ENCODE measurements at places on chromosomes 11 and 22.

DNA sequence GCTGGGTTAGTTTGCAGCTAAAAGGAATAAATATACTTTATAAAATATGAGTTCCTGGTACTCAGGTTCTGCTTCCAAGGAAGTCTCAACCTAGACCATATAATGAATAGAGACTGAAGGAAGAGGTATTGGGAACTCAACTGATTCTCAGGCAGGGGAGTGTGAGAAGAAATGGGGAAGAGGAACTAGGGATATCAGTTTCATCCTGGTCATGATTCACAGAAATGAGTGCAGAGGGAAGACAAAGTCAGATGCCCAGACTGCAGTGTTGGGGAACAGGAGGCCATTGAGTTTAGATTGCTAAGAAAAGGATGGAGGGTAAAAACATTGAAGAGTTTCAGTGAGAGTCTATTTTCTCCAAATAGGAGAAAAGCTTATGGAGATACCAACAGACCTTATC, 28.8 kb downstream of the PLAAT5 start:
- no peak for DNase-seq

GRCh38 chr11:101987370-101987769, 59.9 kb upstream of the CFAP300 start:
- no peak for DNase-seq

- no peak for DNase-seq
Measured at GRCh38 chr11:18324381-18324780, 2.0 kb downstream of the GTF2H1 start.

DNA sequence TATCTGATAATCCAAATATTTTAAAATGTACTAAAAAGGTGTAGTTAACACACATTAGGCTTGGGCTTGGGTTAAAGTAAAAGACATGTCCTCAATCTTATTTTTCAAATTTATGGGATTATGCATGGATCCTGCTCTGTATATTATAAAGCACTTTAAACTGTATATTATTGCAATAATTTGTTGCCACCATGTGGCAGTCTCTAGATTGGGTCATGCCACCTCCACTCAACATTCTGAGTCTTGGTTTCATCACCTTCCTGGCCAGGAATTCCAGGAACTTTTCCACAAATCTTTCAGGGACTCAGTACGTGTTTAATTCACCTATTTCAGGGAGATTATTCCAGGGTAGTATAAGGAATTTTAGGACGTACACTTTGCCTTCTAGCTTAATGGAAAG, 695.5 kb downstream of the FAM181B start:
- DNase-seq = no peak

GRCh38 chr22:47588578-47588960, 826.1 kb downstream of the TBC1D22A start:
- no peak for DNase-seq

DNA sequence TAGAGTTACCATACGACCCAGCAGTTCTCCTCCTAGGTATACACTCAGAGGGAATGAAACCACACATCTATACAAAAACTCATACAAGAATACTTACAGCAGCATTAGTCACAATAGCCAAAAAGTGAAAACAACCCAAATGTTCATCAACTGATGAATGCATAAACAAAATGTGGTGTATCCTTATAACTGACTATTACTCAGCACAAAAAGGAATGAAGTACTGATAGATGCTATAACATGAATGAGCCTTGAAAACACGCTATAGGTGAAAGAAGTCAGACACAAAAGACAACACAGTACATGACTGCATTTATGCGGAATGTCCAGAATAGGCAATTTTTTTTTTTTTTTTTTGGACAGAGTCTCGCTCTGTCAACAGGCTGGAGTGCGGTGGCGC, 23.1 kb downstream of the NCAPD3 start:
- no peak for DNase-seq

GRCh38 chr11:77726524-77726923, 88.9 kb upstream of the CLNS1A start:
- DNase-seq = no peak

DNA sequence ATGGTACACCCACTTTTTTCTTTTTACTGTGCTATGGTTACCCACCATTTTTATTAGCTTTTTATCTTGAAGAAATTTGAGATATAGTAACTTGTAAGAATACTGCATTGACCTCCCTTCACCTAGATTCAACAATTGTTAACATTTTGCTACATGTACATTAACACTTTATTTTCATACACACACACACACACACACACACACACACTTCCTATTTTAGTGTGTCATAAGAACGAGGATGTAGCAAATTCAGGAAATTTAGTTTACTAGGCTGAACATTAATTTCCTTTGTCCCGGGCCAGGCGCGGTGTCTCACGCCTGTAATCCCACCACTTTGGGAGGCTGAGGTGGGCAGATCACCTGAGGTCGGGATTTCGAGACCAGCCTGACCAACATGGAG, 1.1 kb upstream of the ATP6V1E1 start:
- DNase-seq = no peak

DNA sequence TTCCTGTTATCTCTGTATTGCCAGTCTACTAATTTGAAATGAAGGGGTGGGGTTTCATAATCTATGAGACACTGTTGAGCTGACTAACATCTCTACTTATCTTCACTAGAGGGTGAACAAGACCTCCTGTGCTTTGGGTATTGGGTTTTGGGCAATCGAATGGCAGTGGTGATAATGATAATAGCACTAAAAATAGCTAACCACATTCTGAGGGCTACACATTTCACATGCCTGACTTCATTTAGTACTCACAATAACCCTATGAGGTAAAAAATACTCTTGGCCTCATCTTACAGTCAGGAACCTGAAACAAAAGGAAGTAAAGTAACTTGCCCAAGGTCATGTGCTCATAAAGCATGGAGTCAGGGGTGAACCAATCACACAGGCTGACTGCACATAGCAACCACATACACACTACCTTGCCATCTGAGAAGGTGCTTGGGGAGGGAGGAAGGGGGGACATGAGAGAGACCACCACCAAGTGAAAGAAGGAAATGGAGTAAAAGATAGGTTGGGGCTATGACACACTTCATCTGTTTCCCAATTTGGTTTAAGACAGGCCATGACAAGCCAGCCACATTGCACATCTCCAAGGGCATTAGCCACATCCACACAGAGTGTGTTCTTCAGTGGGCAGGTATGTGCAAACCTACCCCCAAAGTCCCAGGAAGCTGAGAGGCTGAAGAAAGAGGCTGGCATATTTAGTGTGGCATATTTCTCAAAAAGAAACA, 387.6 kb upstream of the DDI1 start:
- no peak for DNase-seq

GRCh38 chr11:46951864-46952263, 15.3 kb downstream of the CSTPP1 start:
- no peak for DNase-seq

DNA sequence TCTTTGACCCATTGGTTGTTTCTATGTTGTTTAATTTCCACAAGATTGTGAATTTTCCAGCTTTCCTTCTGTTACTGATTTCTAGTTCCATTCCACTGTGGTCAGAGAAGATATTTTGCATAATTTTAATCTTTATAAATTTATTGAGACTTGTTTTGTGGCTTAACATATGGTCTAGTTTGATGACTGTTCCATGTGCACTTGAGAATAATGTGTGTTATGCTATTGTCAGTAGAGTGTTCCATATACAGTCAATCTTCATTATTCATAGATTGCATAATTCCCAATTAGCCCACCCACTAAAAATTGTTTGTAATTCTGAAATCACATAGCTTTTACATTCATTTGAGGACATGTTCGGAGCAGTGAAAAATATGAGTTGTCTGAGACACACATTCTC, 346.1 kb upstream of the DDI1 start:
- DNase-seq = no peak

DNA sequence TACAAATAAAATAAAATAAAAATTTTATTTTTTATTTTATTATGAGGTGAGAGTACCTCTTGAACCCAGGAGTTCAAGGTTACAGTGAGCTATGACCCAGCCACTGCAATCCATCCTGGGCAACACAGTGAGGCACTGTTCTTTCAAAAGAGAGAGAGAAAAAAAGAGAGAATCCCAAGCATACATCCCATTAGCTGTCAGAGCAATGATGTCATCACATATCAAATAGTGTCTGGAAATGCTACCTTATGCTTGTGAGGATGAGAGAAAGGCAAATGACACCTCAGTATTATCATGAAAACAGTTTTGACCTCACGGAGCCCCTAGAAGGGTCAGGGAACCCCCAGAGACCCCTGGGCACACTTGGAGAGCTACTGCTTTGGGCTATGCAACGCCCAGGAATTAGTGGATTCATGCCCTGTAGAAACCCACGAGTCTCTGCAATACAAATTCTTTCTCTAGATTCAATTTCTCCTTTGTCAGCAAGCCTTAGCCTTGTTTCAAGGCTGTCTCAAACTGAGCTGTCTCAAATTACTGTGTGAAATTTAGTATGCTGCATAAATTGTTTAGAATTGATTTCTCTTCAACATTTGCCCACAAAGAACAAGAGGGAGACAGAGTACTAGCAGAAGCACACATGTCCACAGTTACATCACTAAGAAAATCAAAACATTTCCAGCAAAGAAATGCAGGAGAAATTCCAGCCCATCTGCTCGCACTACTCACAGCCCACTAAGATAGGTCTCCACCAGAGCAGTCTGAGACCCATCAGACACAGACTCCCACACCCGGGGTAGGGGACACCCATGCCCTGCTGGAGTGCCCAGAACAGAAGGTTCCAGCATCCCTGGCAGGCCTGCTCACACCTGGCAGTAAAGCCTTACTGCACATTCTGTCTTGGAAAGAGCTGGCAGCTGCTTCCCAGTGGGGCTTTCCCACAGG, 18.1 kb downstream of the DGCR2 start:
- no peak for DNase-seq

- DNase-seq = no peak
Measured at GRCh38 chr11:126007238-126007637, 55.4 kb downstream of the CDON start.

DNA sequence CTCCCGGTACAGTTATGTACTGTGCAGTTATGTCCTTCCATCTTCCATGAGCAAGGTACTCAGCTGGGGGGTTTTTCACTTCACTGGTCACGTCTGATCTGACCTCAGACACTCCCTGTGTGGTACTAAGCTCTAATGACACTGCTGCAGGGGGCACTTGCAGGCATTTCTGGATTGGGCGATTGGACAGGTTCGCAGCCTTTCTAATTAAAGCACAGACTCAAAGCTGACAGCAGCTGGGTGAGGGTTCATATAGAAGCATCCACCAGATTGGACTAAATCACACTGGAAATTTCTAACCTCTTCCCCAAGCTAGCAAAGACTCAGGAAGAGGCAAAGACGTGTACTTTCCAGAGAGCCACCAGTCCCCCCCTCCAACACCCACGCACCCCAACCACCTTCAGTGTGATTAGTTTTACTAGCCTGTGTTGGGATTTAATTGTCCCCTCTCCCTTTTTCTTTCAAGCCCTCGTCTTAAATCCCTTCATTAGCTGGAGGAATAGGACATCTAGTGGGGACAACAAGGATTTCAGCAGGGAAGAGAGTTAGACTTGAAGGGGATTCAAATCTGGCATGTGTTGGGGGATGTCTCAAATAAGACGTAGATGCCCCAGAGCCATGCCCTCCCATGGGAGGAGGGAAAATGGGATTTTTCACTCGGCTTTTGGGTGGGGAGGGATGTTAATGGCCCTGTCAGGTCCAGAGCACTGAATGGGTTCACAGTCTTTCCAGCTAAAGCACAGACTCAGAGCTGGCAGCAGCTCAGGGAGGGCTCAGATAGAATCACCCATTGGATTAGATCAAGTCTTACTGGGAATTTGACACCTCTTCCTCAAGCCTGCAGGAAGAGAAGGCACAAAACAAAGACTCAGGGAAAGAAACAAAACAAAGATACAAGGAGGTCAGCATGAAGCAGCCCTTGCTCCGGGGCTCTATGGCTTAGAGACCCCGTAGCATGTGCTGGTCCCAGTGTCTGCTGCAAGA, 10.9 kb downstream of the INS start:
- no peak for DNase-seq

DNA sequence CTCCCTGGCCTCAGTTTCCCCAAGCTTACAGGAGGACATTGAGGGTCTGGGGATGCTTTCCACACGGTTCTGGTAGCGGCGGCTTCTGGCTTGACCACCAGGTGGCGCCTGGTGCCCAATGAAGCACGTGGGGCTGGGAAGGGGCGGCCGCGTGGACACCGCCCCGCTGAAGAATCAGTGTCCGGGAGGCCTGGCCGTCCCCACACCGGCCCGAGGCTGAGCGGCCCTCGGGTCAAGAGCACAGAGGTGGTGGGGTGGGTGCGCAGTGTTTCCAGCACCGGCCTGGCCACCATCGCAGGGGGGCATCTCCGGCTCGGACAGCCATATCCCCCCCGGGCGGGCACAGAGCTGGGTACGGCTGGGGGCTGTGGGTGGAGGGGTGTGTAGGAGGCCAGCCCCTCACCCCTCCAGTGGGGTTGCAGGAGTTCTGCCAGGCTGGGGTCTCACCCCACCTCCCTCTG, 27.8 kb upstream of the PPARA start:
- DNase-seq = peak; percentile 48

- DNase-seq = no peak
Measured at GRCh38 chr11:95684701-95685100, 104.9 kb downstream of the FAM76B start.

GRCh38 chr22:31087744-31088215, 6.7 kb downstream of the SMTN start:
- DNase-seq = no peak

GRCh38 chr11:8577791-8578581, 16.0 kb downstream of the STK33 start:
- no peak for DNase-seq

DNA sequence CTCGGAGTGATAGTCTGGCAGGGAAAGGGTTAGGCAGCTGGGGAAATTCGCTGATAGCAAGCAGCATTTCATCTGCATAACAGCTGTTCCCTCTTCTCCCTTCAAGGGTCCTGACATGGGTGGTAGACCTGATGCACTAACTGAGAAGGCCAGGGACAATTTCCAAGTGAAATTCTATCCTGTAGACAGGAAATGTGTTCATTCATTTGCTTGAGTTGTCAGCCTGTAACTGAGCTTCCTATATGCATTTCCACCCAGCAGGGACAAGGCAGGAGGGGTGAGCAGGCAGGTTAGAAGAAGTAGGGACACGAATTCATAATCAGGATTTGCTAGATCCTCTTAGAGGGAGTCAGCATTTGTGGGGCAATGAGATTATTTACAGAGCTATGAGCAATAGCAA, 154.3 kb upstream of the NCAM1 start:
- DNase-seq = no peak

GRCh38 chr11:117492578-117493251, 165.1 kb downstream of the CEP164 start:
- DNase-seq = no peak

- peak; percentile 29 for DNase-seq
Measured at GRCh38 chr11:17063171-17064002, 14.1 kb downstream of the RPS13 start.

Data from stimulated activated CD8-positive, alpha-beta memory T cell treated with anti-CD3 and anti-CD28 coated beads, Interleukin-7, amount 100 ng/mL, for 24 hours (primary cell).